Astrocyte of the spinal cord (primary cell): ENCODE measurements at places on chromosomes 4 and X.

- no peak for DNase-seq
Observed at GRCh38 chr4:143185253-143186107, 763 bp downstream of the USP38 start.

DNA sequence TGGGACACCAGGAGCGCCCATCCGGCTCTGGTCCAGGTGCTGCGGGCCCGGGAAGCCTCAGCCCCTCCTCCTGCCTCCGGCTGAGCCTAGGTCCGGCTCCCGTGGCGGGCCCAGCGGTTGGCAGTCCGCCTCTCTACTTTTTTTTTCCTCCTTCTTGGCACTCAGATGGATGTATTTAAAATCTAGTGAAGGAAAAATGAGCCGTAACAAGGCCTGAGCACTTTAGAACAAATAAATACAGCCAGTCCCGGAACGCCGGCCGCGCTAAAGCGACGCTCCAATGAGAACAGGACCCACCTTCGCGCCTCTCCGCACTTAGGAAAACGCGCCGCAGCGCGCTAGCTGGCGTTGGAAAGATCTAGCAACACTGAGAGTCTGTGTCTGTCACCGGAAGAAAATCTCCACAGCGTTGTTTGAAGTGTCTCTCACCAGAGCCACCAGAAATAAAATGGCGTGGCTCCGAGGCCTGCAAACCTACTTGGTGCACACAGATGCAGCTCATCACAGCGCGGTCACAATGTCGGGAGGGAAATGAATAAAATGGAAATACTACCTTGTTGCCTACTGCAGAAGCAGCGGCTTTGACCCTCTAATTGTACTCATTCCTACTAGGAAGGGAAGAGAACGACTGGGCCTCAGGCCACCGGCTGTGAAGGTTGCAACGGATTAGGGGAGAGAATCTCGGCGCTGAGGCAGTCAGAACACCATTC, 4.7 kb downstream of the NEUROG2 start:
- DNase-seq = no peak

DNA sequence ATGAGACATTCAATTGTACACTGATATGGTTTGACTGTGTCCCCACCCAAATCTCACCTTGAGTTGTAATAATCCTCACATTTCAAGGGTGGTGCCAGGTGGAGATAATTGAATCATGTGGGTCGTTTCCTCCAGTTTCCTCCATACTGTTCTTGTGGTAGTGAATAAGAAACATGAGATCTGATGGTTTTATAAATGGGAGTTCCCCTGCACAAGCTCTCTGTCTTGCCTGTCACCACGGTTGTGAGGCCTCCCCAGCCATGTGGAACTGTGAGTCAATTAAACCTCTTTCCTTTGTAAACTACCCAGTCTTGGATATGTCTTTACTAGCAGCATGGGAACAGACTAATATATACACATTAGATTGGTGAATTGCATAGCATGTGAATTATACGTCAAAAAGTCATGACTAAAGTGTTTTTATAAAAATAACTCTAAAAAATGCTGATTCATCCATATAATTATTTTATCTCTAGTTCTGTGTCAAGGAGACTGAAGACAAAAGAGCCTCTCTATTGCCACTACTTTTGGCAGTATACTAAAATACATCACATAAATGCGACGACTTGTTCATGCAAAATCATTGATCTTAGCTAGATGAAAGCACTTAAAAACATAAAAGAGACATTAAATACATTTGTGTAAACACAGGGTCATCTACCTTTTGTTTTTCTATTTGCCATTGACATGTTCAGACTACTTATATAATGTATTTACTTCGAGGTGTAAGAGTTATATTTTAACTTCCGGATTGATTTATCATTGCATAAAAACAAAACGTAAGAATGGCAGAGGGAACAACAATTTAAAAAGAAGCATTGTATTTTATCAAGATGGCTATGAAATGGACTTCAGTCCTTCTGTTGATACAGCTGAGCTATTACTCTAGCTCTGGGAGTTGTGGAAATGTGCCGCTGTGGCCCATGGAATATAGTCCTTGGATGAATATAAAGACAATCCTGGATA, 50.1 kb downstream of the YTHDC1 start:
- no peak for DNase-seq

- no peak for DNase-seq
Observed at GRCh38 chrX:132732236-132732635, 226.2 kb downstream of the HS6ST2 start.

DNA sequence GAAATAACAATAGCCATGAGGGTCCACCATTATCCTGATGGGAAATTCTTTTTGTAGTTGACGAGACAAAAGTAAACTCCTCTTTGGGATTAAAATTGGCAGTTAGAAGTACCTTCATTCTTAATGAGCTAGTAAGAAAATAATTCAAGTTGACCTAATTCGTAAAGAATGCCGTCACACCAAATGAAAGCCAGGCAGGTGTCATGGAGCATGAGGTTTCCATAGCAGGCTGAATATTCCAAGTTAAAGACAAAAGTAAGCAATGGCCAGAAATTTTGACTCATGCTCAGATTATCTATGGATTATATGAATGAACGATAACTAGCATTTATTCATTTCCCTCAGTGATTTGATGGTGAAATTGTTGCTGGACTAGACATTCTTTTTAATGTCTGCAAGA, 192.2 kb upstream of the FAT1 start:
- DNase-seq = no peak

DNA sequence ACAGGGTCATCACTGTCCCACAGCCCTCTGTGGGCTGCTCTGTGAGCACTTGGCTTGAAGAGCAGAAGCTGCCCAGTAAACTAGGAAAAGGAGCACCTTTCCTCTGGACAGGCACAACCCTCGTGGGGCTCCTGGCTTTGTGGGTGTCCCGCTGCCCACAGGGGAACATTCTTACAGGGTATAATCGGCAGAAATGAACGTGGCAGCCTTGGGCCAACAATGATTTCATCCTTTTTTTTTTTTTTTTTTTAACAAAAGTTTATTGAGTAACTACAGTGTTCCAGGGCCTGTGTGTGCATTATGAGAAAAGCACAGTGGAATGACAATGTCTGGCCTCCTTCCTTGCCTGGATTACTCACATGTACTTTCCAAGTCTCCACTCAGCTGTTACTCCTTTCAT, 197.2 kb downstream of the PDGFC start:
- DNase-seq = peak; percentile 92

GRCh38 chrX:22203186-22203585, 69.5 kb upstream of the CBLL2 start:
- DNase-seq = no peak

DNA sequence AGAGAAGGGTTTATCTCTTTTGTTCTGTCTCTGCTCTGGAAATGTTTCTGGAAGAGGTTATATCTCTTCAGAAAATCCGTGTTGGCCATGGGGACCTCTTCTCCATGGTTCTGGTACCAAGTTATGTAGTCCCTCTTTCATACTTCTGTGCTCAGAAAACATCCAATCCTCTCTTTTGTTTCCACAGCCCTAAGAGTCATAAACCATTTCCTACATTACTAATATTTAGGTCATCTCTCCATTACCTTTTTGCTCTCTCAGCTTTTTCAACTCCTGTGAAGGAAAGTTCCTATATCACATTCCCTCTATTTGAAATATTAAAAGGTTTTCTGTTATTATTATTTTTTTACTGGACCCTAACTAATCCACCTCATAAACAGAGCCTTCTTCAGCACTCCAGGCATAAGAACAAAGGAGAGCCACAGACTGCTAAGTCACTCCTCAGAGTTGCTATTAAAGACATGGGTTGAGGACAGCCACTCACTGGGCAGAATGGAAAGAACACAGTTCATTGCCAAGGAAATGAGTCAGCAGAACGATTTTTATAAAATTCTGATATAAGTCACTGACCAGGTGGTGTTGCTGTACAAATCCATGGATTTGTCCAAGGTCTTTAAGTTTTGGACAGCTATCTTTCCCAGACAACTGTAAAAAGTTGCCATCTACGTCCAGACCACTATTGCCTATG, 122.4 kb upstream of the NPY2R start:
- DNase-seq = peak; percentile 75

DNA sequence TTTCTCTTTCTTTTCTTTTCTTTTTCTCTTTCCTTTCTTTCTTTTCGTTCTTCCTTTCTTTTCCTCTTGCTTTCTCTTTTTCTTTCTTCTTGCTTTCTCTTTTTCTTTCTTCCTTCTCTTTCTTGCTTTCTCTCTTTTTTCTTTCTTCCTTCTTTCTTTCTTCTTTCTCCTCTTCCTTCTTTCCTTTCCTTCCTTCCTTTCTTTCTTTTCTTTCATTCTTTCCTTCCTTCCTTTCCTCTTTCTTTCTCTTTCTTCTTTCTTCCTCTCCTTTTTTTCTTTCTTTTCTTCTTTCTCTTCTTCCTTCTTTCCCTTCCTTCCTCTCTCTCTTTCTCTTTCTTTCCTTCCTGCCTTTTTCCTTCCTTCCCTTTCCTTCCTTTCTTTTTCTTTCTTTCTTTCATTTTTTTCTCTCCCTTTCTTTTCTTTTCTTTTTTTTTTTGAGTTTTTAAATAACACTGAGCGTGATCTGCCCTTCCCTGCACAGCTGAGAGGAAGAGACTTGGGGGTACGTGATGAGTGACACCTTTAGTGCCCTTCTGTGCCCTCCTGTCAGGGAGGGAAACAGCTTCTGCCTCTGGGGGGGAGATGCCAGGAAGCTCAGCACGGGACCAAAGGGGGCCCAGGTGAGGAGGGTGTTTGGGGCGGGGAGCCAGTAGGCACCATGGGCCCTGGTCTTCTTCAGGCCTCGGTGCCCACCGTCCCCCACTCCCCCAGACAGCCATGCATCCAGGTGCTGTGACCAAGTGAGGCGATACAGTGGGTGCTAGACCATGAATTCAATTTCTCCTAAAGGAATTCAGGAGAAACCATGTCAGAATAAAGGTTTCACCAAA, 36.6 kb upstream of the CDKN2AIP start:
- DNase-seq = no peak

- DNase-seq = no peak
Observed at GRCh38 chrX:39848243-39848642, 249.5 kb downstream of the BCOR start.

GRCh38 chr4:123536225-123536624, 139.6 kb downstream of the SPRY1 start:
- DNase-seq = no peak

- no peak for DNase-seq
Observed at GRCh38 chr4:118988635-118988972, 100.0 kb downstream of the SYNPO2 start.

- DNase-seq = peak; percentile 85
Observed at GRCh38 chr4:127698789-127699200, 31.4 kb upstream of the SLC25A31 start.

- DNase-seq = no peak
Observed at GRCh38 chr4:109864134-109864533, 16.2 kb downstream of the LRIT3 start.

DNA sequence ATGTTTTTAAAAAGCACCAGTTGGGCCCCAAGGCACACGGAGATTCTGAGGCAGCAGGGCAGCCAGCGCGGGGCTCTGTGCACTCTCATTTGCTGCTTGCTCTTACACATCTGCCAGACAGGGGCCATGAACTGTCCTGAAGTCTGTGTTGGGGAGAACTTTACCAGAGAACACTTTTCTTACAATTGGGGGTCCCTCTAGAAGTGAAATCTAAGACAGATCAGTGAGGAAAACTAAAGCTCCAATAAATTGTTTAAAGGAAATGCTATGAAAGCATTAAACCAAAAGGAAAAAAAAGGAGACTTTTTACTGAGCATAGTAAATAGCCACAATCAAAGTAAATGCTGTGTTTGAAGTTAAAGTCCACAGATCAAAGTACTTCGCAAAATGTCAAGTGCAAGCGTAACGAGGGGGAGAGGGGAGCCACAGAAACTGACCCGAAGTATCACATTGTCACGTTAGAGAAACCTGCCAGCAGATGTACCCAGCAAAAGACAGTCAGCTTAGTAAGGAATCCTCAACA, 37.8 kb downstream of the SORBS2 start:
- DNase-seq = peak; percentile 43

- DNase-seq = no peak
Observed at GRCh38 chr4:143195581-143195980, 10.9 kb downstream of the USP38 start.

GRCh38 chr4:6750286-6751221, 32.0 kb upstream of the KIAA0232 start:
- DNase-seq = no peak

- DNase-seq = peak; percentile 38
Observed at GRCh38 chr4:16199093-16199492, 27.2 kb downstream of the TAPT1 start.
